Stimulated activated CD8-positive, alpha-beta memory T cell treated with anti-CD3 and anti-CD28 coated beads, Interleukin-15, amount 100 ng/mL, for 48 hours (primary cell): ENCODE measurements at places on chromosomes 4 and X.

GRCh38 chr4:8614365-8615193 lies 22.0 kb downstream of the CPZ start:
- DNase-seq = no peak

DNA sequence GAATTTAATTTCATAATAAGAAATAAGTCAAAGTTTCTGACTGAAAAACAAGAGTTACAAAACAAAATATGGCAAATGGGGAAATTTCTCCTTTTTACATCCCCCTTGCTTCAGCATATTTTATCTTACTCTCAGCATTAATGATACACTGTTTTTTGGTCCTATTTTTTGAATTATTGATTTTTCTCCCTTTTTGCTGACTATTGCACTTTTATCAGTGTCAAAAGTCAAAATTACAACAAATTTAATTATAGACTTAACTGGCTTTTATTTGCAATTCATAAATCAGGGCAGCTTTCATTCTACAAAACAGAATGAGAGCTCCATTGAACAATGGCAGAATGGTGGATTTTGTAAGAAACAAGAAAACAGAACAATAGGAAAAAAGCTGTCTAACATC lies 901.9 kb downstream of the FAT4 start:
- DNase-seq = no peak

- DNase-seq = no peak
Measured at GRCh38 chrX:103722505-103722904, 11.8 kb downstream of the TMEM31 start.

GRCh38 chr4:140141210-140141835 lies 12.7 kb downstream of the MAML3 start:
- DNase-seq = no peak

GRCh38 chr4:118270492-118270891 lies 82.3 kb downstream of the PRSS12 start:
- DNase-seq = no peak

- no peak for DNase-seq
Measured at GRCh38 chr4:92433272-92433758, 129.5 kb downstream of the GRID2 start.

DNA sequence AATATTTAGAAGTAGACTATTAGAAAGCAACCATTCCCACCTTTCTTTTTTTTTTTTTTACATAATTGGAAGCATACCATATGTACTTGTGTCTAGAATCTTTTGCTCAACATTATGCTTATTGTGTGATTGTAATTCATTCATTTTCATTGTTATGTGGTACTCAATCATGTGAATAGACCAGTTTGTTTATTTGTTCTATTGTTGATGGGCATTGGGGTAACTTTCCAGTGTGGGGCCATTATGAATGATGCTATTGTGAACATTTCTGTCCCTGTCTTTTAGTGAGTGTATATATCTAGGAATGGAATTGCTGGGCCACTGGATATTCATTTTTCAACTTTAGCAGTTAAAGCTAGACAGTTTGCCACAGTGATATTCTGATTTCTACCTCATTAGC lies 62.5 kb upstream of the MCUB start:
- DNase-seq = no peak

DNA sequence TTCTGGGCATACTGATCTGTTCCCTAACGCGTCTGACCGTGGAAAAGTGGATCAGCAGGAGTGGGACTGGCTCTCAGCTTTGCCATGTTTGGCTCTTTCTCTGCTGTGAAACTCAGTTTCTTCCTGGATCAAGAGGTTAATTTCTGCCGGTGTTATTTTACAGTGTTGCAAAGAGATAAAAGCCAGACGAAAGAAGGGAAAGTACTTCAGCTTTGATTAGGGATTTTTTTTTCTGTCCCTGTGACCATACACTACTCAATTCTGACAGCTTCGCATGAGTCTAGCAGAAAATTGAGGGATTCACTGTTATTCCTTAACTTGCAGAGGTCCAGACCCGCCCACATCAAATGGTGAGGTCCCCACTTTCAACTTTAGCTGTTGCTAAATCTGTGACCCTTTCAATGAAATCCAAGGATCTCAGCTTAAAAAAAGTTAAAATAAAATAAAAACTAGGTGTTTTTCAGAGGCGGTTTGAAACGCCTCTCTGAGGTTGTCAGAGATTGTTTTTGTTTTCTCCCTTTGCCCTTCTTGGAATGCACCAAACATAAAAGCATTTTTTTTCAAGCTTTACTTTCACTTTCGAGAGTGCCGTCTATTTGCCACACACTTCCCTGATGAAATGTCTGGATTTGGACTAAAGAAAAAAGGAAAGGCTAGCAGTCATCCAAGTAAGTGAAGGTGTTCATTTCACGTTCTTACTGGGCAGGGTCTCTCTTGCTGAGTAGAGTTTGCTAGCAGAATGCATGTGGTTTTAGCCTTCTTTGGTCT lies at the start of gene TLR3:
Gene TLR3, plus strand, starts transcription at position 576 of the 768 bp plus-strand sequence. CDS start 7,464 bp downstream, outside the sequence.
- DNase-seq = no peak

DNA sequence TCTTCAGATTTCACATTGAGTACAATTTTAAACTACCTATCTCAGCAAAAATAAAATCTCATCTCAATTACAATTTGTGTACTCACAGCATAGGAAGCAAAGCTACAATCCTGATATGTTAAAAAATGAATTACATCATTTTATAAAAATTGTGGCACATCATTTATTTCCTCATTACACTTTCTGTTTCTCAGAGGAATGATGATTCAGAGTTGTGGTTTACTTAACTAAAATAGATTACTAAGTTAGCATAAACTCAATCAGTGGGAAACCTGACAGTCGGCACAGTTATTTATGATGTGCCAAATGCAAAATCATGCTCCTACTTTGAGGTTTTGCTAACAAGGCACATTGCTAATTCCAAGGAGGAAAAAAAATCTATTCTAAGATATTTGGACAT lies 325.0 kb downstream of the FBXO8 start:
- DNase-seq = no peak

- DNase-seq = no peak
Measured at GRCh38 chr4:80305466-80305865, 30.1 kb upstream of the CFAP299 start.

GRCh38 chrX:46865281-46865680 lies 28.4 kb downstream of the RP2 start:
- no peak for DNase-seq

DNA sequence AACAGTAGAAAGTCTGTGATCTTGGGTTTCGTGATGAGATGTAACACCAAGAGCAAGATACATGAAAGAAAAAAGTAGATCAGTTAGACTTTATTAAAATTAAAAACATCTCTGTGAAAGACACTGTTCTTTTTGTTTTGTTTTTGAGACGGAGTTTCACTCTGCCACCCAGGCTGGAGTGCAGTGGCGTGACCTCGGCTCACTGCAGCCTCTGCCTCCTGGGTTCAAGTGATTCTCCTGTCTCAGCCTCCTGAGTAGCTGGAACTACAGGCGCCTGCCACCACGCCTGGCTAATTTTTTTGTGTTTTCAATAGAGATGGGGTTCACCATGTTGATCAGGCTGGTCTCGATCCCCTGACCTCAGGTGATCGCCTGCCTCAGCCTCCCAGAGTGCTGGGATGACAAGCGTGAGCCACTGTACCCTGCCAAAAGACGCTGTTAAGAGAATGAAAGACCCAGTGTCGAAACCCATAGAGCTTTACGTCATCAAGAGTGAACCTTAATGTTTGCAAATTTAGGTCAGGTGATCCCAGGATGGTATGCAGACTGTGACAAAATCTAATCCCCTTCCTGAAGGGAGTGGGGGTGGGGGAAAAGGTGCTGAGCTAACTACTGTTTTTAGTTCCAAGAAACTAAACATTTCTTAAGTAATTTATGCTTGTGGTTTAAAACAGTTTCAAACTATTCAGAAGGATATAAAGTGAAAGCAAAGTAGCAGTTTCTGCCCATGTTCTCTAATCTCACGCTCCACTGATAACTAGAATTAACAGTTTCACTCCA lies 8.0 kb downstream of the OFD1 start:
- peak; percentile 8 for DNase-seq

- DNase-seq = no peak
Measured at GRCh38 chr4:88969271-88969670, 87.7 kb downstream of the FAM13A start.

GRCh38 chr4:111136967-111137366 lies 514.1 kb upstream of the PITX2 start:
- DNase-seq = no peak

DNA sequence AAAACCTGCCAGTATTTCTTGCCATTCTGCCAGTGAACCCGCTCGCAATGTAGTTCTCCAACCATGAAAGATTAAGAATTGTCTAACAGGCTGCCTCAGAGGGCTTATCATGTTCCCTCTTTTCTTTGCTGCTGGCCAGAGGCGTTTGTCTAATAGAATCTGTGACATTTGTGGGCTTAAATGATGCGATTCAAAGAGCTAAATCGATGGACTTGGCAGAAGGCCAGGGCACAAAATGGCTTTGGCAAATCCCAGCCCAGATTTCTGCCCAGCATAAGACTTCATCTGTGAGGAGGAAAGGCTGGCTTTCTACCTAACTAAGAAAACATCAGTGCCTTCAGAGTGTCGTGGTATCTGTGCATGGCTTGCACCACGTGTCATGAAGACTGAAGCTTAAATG lies 79.9 kb downstream of the TRPC5OS start:
- DNase-seq = no peak
